Cerebellar nuclear complex (tissue), 1 donor: ENCODE measurements at places on chromosomes 4 and X.

DNA sequence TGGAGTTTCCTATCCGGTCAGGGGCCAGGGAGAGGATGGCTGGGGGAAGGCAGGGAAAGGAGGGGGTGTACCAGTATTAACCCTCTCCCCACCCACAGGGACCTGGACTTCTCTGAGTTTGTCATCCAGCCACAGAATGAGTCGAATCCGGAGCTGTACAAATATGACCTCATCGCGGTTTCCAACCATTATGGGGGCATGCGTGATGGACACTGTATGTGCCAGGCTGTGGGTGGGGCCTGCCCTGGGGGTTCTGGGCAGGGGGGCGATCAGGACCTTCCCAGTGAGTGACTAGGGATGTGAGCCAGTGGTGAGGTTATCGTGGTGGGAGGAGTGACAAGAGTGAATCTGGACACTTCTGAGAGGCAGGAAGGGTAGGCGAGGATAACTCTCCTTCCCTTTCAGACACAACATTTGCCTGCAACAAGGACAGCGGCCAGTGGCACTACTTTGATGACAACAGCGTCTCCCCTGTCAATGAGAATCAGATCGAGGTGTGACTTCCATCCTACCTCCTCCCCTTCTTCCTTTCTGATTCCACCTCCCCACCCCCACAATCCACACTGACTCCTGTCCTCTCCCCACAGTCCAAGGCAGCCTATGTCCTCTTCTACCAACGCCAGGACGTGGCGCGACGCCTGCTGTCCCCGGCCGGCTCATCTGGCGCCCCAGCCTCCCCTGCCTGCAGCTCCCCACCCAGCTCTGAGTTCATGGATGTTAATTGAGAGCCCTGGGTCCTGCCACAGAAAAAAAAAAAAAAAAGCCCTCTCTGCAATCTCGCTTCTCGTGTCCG lies 14.6 kb downstream of the USP11 start:
- DNase-seq, result no peak

DNA sequence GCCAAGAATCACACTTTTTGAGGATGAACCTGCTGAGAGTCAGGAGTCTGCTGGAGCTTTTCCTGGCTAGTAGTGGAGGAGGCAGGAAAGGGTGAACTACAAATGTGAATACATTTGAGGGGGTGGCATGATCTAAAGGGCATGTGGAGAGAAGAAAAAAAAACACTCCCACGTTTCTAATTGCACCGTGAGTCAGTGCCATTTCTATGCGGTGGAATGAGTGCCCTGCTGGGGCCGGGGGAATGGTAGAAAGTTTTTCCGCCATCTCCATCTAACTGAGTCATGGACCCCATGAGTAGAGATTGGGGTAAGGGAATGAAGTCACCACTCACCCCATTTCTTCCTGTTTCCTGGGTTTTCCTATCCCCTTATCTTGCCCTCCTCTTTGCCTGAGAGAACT lies 19.8 kb downstream of the BEX3 start:
- no peak for DNase-seq

GRCh38 chr4:48403358-48403757 lies 62.0 kb downstream of the SLAIN2 start:
- DNase-seq, result no peak

DNA sequence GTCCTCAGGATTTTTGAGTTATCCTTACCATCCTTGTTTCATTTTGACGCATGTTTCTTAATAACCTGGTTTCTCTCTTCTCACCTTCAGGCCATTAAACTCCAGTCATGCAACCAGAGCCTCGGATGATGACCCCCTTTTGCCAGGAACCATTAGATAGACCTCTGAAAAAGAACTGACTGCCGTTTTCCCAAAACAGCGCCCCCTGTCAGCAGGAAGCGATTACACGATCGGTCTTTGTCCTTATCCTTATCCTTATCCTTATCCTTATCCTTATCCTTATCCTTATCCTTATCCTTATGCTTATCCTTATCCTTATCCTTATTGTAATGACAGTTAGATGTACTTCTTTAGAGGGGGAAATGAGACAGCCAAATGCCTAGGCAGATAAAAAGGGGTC lies 148.4 kb upstream of the ITM2A start:
- no peak for DNase-seq

GRCh38 chr4:119659576-119659975 lies 31.0 kb upstream of the PDE5A start:
- no peak for DNase-seq

DNA sequence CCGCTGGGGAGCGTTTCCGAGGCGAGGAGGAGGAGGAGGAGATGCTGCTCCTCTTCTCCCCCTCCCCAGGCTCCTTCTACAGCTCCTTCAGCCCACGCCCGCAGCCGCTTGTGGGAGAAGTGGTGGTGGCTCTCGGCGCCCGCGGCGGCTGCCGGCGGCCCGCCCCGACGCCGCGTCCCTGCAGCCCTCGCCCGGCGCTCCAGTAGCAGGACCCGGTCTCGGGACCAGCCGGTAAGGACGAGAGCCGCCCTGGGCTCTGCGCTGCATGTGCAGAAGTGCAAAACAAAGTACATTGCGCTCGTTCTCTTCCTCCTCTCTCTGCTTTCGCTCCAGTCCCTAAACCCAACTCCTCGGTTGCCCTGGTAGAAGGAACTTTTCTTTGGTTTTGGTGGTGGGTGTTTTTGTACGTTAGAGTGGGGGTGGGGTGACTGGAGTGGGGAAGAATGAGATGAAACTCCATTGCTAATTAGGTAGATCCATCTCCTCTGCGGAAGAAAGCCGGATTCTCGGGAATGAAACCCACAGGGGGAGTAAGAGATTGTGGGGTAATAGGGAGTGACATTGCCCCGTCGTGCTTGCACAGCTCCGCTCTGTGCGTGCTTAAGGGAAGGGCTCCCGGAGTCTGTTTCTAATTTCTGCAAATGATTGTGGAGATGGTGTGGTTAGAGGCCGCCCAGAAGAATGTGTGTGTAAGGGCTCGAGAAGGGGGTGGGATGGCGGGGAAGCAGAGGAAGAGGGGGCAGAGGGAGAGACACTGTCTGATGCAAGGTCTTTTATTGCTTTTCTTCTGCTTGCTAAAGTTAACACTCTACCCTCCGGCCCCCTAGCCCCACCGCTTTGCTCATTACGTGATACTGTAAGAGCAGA lies 677 bp downstream of the PTPN13 start:
- no peak for DNase-seq

- DNase-seq, result no peak
Observed at GRCh38 chr4:8594097-8595038, 1.8 kb downstream of the CPZ start.

DNA sequence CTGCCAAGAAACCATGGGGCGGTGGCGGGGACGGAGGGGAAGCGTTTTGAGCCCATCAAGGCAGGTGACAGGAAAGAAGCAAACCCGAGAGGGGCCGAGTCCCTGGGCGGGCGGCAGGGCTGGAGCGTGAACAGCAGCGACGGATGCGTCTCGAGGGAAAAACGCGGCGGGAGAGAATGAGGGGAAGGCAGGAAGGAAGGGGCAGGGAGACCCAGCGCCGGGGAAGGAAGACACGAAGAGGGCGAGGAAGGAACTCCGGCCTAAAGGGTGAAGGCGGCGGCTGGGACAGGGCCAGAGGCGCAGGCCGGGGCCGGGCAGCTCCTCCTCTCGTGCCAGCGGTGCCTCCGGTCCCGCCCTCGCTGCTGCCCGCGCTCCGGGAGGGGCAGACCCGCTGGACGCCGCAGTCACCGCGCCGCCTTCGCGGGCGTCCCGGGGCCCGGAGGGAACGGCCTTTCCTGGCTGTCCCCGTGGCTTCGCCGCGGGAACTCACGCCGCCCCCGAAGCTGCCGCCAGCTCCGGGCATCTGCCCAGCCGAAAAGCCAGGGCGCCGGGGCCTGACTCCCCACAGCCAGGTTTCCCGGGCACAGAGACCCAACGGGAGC lies 751 bp upstream of the RGS12 start:
- DNase-seq, result no peak

DNA sequence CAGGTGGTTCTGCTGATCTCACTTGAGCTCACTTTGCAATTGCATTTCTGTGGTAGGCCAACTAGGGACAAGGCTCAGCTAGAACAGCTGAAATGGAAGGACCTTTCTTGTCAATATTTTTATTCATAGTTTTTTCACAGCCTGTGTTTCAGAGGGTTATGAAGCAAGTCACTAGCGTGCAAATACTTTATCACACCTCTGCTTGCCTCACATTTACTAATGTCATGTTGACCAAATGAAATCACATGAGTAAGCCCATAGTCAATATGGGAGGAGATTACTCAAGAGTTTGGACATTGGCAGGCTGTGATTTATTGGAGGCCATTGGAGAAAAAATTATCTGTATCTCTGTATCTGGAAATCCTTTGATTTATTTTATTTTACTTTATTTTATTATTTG lies 628.3 kb upstream of the EPHA5 start:
- DNase-seq, result no peak

GRCh38 chr4:82678051-82678450 lies 116.3 kb upstream of the TMEM150C start:
- no peak for DNase-seq

DNA sequence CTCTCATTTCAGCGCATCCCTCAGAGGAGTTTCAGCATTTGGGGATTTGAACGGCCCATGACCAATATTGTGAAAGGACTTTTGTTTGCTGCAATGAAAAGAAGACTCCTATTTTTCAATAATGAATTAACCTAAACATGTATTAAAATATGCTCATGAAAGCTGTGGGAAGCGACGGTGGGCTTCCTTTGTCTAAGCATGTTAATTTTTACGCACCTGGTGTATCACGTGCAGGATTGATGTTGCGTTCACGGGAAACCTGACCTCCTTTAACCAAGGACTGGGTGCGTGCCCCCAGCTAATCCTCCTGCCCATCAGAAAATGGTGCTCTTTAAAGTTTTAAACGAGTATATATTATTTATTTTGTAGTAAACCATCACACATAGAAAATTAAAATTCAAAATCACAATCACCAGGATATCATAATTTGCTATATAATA lies 590 bp upstream of the CCDC110 start:
- DNase-seq, result no peak

DNA sequence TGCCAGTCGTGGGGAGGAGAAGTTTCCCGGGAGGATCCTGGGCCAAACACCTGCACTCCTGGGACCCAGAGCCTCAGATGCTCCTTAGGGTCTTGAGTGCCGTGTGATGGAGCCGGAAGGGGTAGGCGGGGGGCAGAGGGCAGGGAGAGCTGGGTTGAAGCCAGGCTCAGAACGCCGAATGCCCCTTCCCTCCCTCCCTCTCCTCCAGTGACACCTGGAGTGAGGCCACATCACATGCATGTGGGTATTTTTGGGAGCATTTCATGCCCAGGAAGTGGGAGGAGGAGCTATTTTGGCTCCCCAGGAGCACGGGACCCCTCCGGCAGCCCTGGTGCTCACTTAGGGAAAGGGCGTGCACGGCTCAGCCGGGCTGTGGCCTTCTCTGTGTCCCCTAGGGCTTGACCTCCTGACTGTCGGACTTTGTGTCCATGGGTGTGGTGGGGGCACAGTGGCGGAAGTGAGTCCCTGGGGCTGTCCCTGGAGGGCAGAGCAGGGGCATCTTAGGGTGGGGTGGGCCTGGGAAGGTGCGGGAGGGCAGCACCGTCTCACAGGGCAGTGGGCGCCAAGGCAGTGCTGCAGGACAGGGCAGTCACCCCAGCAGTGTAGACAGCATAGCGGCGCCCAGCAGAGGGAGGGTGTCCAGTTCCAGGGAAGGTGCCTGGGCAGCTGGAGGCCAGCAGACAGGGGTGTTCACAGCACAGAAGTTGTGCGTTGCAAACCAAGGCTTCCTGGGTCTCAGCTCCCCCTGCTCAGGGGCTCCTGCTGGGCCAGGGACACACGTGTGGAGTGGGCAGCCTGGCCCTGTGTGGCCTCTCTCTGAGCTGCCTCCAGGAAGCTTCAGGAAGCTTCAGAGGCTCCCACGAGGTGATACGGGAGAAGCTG lies 4.9 kb upstream of the CPLX1 start:
- DNase-seq, result no peak

- no peak for DNase-seq
Observed at GRCh38 chr4:17780501-17781299, 721 bp downstream of the FAM184B start.

DNA sequence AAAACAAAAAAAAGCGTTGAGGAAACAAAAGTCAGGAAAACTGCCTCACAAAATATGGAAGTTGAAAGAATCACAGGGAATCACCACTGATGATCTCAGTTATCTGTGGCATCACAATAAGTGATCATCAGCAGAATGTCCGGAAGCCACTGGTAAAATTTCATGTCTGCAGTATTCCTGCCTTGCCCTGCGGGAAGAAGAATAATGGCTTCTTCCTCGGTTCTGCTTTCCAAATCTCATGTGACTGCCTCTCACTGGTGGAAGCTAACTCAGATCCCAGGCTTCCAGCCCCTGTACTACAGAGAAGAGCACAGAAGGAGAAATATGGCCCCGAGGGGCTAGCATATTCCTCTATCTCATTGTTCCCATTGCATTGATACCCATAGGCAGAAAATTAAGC lies 12.7 kb upstream of the ZNF330 start:
- DNase-seq, result no peak

DNA sequence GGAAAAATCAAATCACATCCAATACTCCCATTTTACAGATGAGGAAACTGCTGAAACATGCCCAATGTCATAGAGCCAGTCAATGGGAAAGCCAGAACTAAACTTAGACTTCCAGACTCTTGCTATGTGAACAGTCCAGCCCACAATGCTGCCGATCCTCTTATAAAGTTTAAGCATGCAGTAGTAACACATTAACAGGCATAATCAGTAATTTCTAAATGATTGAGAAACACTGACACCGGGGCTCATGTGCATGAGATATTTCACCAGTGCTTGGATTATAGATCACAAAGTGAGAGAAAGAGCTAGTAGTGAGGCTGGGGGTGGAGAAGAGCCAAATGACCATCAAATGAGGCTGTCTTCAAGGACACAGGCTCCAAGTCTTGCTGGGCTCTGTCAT lies 2.5 kb downstream of the BDH2 start:
- no peak for DNase-seq

- DNase-seq, result no peak
Observed at GRCh38 chr4:124206779-124207605, 505.5 kb downstream of the ANKRD50 start.

- no peak for DNase-seq
Observed at GRCh38 chr4:24644983-24645764, 60.8 kb upstream of the DHX15 start.

GRCh38 chr4:180052629-180053028 lies 2190.6 kb upstream of the TENM3 start:
- no peak for DNase-seq

- no peak for DNase-seq
Observed at GRCh38 chr4:1302159-1302558, 12.5 kb downstream of the MAEA start.

GRCh38 chr4:8912506-8912905 lies 40.9 kb upstream of the HMX1 start:
- DNase-seq, result no peak

DNA sequence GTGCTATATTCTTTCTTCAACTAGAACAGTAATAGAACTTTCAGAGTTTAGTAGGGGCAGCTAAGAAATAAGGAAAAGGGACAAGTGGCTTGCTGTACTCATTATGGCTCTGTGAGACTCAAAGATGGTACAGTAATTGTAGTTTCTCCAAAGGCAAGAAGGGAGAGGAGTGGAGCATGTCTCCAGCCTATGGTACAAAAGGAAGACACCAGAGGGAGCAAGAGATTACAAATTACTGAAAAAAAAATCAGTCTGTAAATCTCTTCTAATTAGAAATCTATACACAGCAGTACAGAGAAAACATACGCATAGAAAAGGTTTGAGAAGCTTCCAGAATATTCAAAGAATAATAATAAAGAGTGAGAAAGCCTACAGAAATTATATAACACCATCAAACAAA lies 61.4 kb downstream of the KLHL4 start:
- no peak for DNase-seq

GRCh38 chr4:169156392-169156791 lies 114.4 kb downstream of the SH3RF1 start:
- no peak for DNase-seq

GRCh38 chr4:76200771-76201231 lies 12.8 kb downstream of the SCARB2 start:
- DNase-seq, result no peak
